ENCODE measurements at places on chromosomes 2 and 18.

DNA sequence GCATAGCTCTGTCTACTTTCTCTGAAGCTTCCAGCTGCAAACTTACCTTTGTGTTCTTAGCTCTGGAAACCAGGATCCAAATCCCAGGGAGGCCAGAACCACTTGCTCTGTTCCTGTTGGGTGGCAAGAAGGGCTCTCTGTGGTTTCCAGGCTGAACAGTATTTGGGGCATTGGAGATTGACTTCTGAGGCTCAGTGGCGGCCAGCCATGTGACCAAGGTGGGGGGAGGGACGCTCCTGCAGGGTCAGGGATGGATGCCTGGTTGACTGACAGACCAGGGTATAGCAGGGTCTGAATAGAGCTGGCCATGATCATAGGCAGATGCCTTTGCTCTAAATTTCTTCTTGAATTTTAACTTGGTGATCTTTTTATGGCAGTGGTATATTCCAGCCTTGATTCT is 15.1 kb downstream of the SLC4A5 start:
- DNase-seq, result no peak

DNA sequence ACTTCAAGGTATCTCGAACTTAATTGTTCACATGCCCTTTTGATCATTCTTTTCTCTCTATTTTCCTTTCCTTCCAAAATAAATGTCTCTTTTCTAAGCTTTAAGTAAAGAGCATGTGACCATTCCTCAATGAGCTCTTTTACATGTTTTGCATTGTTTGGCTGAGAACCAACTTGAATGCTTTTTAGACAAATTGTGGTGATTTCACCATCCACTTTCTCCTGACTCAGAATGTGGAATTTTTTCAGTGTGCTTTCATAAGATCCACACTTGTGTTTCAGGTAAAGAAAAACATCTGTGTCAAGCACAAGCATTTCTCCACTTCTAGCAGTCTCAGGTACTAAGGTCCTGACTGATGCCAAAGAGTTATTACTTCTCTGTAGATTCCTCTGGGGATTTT is 10.7 kb downstream of the RBM43 start:
- DNase-seq, result no peak

DNA sequence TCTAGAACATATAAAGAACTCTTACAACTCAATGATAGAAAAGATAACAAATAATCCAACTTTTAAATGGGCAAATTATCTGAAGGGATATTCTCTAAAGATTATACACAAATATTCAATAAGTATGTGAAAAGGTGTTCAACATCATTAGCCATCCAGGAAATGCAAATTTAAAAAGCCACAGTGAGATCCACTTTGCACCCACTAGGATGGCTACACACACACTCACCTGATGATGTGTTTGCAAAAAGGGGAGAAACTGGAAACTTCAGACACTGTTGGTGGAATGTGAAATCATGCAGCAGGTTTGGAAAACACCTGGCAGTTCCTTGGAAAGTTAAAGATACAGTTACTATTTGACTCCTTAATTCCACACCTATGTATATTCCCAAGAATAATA is 87.2 kb upstream of the GYPC start:
- no peak for DNase-seq

- no peak for DNase-seq
Observed at GRCh38 chr2:138239902-138240491, 261.6 kb upstream of the SPOPL start.

Measured in right forelimb (tissue), 1 donor.